ENCODE measurements at places on chromosomes 12 and 14. TPM values are rescaled to one million over a fixed set of nuclear protein-coding genes. Genes with fewer than 3 reads are reported as not detected.

Gene GPR132
- total RNA-seq = not detected

Gene DYNLL1
- total RNA-seq = 268 TPM

Gene CLEC12A
- not detected for total RNA-seq

Gene RDH11
- total RNA-seq = 55.8 TPM

Gene KLC1
- 102 TPM for total RNA-seq

Gene CYP27B1
- total RNA-seq = 11.0 TPM

Gene TMEM132C
- total RNA-seq = not detected

Gene NRXN3
- not detected for total RNA-seq

Gene KLHDC1
- total RNA-seq = not detected

Gene ERP27
- total RNA-seq = 0.37 TPM

Gene PRR13
- 122 TPM for total RNA-seq

Gene RNASE12
- not detected for total RNA-seq

Gene ADGRD1
- not detected for total RNA-seq

Gene GLT1D1
- not detected for total RNA-seq

Gene KRT1
- not detected for total RNA-seq

Gene FOXG1
- total RNA-seq = not detected

Gene ETFBKMT
- total RNA-seq = 0.08 TPM

Gene CPNE6
- total RNA-seq = not detected

Gene MYF5
- total RNA-seq = not detected

Gene KRT85
- total RNA-seq = not detected

Gene SSTR1
- total RNA-seq = 0.56 TPM

Gene TTC9
- total RNA-seq = 0.18 TPM
